Amygdala (tissue), 56 donors: ENCODE measurements at places on chromosomes 6 and 20.

GRCh38 chr6:10862361-10862760 is 19.5 kb downstream of the GCM2 start:
- no peak for DNase-seq

DNA sequence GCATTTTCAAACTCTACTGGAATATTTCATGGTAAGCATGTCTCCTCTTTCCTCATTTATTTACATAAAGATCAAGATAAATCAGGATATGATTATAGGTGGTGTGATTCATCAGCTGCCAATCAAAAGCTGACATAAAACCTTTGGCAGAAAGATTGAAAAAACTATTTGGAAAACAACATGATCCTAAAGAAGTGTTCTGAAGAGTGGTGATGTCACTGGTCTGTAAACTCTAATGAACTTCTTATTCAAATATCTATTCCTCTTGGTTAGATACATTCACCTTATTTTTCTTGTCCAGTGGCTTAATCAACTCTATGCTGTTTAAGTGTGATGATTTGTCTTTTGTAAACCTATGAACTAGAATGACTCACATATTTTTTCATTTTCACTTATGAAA is 535.5 kb upstream of the CITED2 start:
- no peak for DNase-seq

GRCh38 chr6:120056085-120056484 is 706.5 kb upstream of the MAN1A1 start:
- DNase-seq, result no peak

DNA sequence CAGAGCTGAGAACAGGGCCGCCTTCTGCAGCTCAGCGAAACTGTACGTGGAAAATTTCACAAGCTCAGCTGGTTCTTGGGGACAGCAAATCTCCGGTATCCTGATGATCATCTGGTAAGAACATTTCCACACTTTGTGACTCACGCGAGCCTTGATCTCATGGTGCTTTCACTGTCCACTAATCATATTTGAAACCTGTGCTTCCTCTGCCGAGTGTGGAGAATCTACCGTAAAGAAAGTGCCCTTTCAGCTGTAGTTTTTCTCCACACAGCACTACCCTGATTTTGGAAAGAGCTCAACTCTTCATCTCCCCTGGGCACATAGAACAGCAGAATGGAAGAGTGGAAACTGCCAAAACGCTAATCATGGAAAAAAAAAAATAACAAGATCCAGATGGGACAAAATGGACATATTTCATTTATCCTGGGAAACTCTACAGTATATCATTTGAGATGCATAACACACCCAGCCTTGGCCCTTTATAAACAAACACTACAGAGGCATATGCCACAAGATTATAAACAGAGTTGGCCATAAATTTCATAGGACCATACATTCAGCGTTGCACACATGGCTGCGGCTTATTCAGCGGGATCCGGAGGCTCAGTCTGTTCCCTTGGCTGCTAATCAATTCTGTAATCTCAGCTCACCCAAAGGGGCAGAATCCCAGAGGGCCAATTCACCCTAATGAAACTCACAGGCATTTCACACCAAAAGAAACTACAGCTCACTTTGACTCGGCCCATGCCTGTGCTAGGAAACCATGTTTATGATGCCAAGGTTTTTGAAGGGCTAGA is 434.5 kb downstream of the HDGFL1 start:
- no peak for DNase-seq

DNA sequence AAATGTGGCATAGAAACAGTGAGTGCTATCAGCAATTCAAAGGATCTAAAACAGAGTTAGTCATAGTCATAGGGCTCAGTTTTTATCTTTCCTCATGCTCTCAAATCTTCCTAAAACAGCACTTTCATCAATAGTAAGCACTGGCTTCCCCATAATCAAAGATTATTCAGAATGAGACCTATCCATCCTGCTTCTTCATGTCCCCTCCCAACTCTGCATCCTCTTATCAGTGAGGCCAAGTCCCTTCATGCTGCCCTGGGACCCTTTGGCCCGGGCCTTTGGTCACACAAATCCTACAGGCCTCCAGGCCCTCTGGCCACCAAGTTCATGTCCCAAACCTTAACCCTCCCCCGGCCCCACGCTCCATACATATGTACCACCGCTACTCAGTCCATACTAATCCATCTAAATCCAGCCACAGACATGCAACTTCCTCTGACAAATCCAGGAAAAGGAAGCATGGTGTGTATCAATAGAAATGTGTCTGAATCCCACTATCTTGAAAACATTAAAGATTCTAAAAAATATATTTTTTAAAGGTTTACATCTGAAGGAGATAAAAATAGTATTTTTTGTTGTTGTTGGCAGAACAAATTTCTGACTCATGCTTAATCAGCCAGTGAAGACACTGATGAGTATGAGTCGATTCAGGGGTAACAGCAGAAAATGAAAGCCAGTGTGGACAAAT is 143.5 kb downstream of the PDE7B start:
- no peak for DNase-seq

DNA sequence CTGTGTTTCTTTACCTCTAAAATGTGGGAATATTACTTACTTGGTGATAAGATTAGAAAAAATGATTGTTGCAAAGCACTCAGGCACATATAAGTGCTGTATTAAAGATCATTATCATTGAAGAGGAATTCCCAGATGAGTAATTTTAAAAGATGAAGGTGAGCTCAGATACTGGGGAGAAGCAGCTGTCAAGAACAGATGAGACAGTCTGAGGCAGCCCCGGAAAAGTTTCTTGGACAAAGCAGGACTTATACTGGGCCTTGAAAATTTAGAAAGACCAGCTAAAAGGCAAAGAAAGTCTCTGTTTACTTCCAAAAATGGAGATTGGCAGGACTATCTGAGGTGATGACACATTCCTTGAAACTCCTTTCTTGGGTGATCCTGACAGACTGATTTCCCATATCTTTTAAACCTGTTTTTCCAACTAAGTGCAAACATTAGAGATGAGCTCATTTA is 93.8 kb upstream of the MARCKS start:
- DNase-seq, result no peak

DNA sequence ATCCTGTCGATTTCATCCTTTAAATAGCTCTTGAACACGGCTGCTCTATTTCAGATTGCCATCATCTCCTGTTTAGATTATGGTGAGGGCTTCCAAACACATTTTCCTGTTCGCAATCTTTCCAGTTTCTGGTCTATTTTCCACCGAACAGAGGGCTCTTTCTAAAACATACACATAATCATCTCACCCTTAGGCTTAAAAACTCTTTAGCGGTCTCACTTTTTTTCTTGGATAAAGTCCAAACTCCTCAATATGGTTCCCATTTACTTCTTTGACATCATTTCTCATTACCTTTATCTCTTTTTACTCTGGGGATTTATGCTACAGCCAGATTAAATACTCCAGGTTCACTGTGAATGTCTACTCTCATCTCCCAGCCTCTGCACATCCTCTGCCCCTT is 103.4 kb upstream of the STMND1 start:
- DNase-seq, result no peak

GRCh38 chr6:11727998-11728961 is 50.3 kb downstream of the ADTRP start:
- DNase-seq, result no peak

DNA sequence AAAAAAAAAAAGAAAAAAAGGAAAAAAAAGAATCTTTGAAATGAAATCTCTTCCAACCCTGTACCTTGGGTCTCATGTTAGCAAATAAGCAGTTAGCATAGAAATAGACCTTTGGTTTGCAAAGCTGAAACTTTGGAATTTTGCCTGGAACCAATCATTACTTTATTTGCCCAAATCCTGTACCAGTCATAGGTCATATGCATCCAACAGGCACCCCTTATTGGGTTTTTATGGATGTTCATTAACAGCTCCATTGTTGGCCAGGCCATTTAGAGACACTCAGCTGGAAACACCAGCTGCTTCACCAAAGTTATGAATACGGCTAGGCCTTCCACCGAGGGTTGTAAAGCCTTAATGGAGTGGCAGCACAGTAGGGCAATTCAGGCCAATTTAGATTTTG is 53.0 kb downstream of the ALDH8A1 start:
- no peak for DNase-seq

DNA sequence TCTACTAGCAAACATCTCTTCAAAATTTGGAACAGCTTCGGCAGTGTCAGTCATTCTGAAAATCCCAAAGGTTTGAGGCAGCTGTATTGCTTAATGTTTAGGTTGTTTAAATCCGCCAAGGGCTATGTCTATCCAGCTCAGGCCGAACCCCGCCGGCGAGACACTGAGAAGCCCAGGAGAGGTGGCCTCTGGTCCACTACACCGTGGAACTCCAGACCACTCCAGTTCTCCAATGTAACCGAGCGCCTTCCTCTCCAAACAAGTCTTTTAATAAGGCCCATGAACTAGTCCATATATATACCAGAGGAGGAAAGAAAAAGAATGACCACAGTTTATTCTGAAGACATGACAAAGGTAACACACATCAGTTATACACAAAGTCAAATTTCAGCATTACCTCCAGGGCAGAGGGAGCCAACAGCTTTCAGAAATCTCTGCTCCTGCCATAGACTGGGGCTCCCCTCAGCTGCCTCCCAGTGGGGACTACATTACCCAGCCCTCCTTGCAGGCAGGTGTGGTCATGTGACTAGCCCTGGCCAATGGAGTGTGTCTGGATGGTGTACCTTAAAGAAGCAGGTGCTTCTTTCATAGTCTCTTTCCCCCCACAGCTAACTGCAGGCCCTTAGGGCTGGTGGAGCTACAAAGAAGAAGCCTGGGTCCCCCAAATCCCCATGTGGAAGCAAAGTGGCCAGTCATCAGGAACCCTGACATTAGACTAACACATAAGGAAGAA is at the start of gene RAMACL:
Gene RAMACL (minus strand): TSS at position 255 of the 733 bp plus-strand sequence. CDS start 201 bp downstream, at position 54.
- DNase-seq, result no peak

DNA sequence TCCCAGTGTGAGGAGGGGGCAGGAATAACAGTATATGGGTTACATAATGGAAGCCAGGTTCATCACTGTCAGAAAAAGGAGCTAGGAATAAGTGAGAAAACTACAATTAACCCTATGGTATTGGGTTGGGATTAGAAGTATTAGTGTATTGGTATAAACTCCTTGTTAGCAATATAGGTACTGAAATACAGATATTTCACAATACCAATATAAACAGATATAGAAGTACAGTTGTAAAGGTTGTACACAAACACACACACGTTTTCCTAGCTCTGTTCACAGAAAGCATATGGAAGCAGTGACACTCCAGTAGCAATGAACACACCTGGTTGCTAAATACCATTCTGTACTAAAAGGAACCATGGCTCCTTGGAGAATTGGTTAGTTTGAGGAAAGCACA is 148.5 kb downstream of the KIF16B start:
- DNase-seq, result no peak

DNA sequence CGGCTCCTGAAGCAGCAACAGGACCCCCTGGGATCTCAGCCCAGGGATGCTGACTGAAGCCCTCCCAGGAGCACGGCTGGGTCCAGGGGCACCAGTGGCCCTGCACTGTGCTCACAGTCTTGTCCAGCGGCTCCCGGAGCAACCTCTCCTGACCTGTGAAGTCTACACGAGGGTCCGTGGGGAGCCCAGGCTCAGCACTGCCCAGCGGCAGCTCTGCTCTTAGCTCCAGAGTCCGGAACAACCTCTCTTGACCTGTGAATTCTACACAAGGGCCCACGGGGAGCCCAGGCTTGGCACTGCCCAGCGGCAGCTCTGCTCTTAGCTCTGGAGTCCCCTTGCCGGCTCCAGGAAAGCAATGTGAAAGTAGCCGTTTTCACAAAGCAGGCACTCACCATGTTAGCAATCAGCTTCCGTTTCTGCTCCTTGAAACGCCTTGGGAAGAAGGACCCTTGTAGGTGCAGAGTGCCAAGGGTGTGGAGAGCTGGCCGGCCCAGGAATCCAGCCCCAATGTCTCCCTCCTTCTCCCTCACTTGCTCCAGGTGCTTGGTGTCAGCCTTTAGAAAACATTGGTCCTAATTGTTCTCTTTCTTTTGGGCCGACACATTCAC is 310.9 kb downstream of the CDH4 start:
- DNase-seq, result no peak

DNA sequence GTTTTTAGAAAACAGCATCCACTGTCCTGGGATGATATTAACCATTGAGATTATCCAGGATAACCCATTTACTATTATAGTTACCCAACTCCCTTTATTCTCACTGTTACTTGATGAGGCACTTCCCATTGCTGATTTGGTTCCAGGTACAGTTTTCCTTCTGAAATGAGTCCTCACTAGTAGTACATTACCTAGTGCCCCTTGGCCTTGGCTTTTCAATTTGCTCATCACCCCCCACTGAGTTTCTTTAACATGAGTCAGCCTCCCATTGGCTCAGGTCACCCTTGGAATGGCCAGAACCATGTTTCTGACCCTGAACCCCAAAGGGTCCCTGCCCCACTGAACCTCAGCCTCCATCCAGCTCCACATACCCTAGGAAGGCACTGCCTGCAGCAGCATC is 28.4 kb downstream of the MDGA1 start:
- DNase-seq, result no peak

GRCh38 chr6:34460796-34461507 is 4.9 kb upstream of the PACSIN1 start:
- DNase-seq, result no peak

DNA sequence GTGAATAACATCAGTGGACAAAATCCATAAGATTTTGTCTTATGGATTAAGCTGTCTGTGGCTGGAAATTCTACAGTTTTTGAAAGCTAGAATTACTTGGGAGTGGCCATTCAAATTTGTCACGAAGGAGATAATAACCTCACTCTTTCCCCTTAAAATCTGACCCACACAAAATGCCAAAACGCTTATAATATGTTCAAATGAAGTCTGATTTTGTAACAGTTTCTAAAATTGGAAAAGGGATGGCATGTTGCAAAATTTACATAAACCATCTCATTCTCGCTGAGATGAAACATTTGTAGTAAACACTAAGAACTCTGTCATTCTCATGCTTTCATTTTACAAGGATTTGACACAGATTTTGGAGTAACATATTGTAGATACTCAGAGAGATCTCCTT is 112.7 kb downstream of the GJA1 start:
- no peak for DNase-seq

GRCh38 chr20:25690427-25690826 is 6.2 kb downstream of the ZNF337 start:
- no peak for DNase-seq

DNA sequence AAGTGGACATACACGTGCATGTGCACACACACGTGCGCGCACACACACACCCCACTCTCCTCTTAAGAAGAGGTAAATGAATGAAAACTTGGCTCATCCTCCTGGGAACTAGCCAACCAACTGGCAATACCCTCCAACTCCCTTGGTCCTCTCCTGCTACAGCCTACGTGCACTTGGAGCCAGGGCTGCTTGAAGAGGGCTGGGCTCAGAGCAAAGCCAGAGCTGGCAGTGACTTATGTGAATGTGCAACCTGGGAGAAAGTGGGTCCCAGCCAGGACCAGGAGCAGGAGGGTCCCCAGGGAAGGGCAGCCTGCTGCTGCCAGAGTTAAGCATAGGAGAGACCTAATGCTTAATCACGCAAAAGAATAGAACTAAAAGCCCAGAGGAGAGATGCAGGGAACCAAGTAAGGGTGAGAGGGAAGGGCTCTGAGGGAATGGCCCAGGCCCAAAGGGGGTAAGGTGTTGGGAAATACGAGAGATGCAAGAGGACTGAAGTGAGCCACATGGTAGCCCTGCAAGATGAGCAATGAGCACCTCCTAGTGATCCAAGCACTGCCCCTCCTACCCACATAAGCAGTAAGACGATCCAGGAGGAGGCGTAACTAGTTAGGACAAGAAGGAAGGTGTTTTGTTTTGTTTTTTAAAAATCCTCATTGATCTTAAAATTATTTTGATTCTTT is 24.7 kb downstream of the TRAF3IP2 start:
- DNase-seq, result no peak
